Spinal cord (tissue), 10 donors: ENCODE measurements at places on chromosomes 6 and 20.

DNA sequence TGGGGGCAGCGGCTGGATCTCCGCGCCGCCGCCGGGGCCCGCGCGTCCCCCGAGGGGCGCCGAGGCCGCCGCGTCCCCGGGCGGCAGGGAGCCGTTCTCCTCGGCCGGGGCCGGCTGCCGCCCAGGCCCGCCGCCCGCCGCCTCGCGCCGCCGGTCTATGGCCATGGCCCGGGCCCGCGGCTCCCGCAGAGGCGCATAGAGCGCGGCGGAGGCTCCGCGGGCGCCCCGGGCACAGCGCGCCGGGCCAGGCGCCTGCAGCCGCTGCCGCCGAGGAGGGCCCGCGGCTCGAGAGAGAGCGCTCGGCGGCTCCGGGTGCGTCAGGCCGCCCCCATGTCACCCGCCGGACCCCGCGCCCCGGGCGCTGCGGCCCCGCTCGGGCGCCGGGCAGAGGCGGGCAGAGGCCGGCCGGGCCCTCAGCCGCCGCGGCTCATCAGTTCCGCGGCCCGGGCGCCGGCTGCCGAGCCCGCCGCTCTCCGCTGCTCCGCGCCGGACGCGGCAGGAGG, 404 bp downstream of the SLC22A23 start:
- H3K27ac ChIP-seq: no peak overlapping the region
- H3K4me3 ChIP-seq: peak overlapping the region; percentile 67
- no peaks in the 10 kb centered on the region for H3K27me3 ChIP-seq
- H3K36me3 ChIP-seq: no peaks in the 10 kb centered on the region
- H3K4me1 ChIP-seq: peaks cover 29% of the 10 kb centered on the region
- no peak for DNase-seq

DNA sequence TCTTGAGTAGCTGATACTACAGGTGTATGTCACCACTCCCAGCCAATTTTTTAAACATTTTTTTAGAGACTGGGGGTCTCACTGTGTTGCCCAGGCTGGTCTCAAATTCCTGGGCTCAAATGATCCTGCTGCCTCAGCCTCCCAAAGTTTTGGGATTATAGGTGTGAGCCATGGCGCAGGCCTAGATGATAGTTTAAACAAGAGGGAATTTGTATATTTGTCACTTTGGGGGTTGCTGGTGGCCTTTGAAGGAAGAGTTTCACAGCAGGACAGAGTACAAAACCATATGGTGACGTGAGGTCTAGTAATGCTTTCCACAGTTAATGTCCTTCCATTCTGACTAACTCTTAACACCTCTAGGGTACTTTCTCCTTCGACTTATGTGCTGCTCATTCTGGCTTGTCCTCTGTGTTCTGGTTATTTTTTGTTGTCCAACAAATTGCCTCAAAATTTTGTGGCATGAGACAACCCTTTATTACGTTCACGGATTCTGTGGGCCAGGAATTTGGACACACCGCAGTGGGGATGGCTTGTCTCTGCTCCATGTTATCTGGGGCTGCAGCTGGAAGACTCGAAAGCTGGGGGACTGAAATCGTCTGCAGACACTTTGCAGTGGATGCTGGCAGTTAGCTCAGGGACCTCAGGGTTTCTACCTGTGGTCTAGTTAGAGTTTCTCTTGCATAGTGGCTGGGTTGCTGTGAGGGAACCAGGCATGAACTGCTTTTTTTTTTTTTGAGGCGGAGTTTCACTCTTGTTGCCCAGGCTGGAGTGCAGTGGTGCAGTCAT, 23.0 kb upstream of the IER3 start:
- no peaks in the 10 kb centered on the region for H3K36me3 ChIP-seq
- H3K4me1 ChIP-seq: peaks cover 18% of the 10 kb centered on the region
- H3K4me3 ChIP-seq: no peak overlapping the region
- H3K27ac ChIP-seq: no peak overlapping the region

GRCh38 chr6:301929-302705, 9.8 kb downstream of the DUSP22 start:
- DNase-seq: no peak
- H3K4me3 ChIP-seq: no peak overlapping the region
- no peak overlapping the region for H3K27ac ChIP-seq
- peaks cover 4% of the 10 kb centered on the region for H3K36me3 ChIP-seq
- peaks cover 12% of the 10 kb centered on the region for H3K4me1 ChIP-seq

GRCh38 chr6:84512391-84512790, 252.0 kb downstream of the TBX18 start:
- H3K4me1 ChIP-seq: no peaks in the 10 kb centered on the region
- H3K36me3 ChIP-seq: no peaks in the 10 kb centered on the region
- no peak overlapping the region for H3K4me3 ChIP-seq
- H3K27me3 ChIP-seq: no peaks in the 10 kb centered on the region
- H3K27ac ChIP-seq: no peak overlapping the region
